ENCODE measurements at places on chromosomes 3 and 15.

DNA sequence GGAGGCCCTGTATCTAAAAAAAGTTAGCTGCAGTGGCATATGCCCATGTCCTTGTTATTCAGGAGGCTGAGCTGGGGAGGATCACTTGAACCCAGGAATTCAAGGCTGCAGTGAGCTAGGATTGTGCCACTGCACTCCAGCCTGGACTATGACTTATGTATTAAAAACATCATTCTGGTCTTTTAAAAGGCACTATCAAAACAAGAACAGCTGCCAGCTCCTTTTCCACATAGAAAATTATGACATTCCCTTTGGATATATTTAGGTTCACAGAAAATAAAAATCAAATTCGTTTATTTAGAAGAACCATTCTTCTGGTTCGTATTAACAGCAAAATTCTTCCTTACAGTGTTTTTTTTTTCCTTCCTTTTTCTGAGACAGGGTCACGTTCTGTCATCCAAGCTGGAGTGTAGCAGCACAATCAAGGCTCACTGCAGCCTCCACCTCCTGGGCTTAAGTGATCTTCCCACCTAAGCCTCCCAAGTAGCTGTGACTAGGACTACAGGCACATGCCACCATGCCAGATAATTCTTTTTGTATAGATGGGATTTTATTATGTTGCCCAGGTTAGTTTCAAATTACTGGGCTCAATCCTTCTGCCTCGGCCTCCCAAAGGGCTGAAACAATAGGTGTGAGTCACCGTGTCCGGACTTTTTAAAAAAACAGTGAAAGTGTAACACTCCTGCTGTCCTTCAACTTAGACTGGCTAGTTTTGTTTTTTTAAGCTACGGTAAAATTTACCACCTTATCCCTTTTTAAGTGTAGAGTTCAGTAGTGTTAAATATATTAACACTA lies 13.9 kb downstream of the ICE2 start:
- DNase-seq: no peak

DNA sequence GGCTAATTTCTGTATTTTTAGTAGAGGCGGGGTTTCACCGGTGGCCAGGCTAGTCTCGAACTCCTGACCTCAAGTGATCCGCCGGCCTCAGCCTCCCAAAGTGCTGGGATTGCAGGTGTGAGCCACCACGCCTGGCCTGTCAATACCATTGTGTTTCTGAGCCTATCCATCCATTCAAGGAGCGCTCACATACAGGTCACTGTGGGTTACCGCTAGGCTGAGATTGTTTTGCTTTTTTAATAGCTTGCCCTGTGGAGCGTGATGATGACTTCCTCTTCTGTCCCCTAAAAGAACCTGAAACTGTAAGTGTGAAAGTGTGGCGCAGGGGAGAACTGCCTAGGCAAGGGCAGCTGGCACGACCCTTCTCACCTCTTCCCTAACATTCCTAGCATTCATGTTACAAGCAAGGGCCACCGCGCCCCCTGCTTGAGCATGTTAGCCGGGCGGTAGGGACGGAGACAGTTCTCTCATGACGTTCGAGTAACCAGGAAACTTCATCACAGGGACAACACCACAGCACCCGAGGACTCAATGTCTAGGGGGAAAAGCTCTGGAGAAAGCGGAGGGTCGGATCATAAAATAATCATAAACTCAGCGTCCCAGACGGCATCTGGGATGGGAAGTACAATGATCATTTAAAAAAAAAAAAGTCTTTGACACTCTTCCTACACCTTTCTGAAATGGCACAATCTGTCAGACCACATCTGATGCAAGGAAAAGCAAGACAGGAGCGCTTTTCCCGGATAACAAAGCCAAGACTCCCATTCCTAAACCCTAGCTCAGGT lies 790 bp downstream of the LAMP3 start:
- no peak for DNase-seq

- DNase-seq: peak; percentile 22
Measured at GRCh38 chr3:53161820-53162671, 1.0 kb downstream of the PRKCD start.

DNA sequence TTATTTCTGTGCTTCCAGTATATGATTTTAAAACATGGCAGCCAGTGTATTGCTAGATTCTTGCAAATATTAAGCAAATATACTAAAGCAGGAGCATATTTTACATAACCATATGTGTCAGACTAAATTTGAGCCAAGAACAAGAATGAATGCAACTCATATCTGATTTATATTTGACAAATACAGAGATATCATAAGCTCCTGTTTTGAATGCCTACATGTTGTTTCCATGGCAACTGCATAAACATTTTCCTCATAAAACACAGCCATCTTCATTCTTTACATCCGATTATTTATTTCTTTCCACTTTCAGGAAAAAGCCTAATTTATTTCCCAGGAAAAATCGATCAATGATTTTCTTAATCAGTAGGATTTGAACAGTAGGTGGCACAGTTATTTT lies 172.2 kb upstream of the TSPAN3 start:
- DNase-seq: no peak

DNA sequence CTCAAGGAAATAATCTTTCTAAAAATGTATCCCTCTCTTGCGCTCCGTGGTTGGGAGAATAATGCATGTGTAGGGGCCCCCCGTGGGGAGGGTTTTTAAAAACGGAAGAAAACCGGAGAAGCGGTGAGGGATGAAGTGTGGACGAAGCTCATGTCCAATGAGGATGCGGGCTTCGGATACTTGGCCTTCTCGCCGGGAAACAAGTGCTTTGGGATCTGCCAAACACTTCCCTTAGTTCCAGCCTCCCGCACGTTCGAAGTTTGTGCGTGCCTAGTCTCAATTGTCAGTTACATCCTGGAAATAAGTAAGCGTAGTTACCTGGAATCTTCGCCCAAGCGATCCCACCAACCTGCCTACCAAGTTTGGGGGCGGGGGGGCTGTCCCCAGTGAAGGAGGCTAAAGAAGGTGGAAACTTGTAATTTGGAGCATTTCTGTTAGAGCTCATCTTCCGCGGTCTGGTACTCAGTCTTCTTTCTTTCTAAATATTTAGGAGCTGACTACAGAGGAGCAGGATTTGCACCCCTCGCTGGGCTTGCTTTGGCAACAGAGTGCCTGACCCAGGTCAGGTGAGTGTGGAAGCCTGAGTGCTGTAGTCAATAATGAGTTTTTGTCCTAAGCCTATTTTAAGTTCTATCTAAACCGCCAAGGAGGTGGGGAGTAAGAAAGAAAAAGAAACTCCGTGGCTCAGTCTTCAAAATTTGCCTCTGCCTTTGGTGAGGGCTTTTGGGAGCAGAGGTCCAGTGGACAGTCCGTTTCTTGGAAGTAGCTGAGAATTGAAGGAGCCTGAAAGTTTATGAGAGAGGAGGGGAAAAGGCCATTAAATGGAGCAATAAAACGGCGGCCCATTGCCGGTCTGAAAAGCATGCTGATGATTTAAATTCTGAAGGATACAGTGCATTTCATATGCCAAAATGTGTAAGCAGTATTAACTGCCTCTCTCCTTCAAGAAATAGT lies 1.1 kb downstream of the ITPR1 start:
- peak; percentile 36 for DNase-seq
